ENCODE measurements at places on chromosomes 16 and 17.

GRCh38 chr17:31094600-31095235, at the start of gene NF1:
NF1 (plus strand) TSS chr17:31094977; CDS start chr17:31095310, 333 bp downstream.
- peak; percentile 97 for DNase-seq

DNA sequence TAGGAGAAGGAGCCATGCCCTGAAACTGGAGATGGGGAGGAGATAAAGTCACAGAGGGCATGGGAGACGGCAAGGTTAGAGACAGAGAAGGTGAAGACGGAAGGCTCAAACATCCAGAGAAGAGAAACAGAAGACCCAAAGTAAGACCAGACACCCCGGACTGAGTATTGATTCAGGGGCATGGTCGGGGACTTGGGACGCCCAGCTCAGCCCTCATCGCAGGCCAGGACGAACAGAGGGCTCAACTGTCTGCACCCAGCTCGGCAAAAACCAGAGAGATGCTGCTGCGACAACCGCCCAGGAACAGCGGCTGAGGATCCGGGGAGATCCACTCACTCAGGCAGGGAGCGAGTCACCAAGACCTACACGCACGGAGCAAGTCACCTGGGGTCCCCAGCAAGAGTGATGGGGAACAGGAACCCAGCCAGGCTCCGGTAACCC, 999 bp downstream of the XYLT1 start:
- DNase-seq: no peak

GRCh38 chr16:8924214-8924613, 39.5 kb downstream of the USP7 start:
- no peak for DNase-seq

GRCh38 chr17:62657690-62658089, 30.2 kb downstream of the MRC2 start:
- no peak for DNase-seq

DNA sequence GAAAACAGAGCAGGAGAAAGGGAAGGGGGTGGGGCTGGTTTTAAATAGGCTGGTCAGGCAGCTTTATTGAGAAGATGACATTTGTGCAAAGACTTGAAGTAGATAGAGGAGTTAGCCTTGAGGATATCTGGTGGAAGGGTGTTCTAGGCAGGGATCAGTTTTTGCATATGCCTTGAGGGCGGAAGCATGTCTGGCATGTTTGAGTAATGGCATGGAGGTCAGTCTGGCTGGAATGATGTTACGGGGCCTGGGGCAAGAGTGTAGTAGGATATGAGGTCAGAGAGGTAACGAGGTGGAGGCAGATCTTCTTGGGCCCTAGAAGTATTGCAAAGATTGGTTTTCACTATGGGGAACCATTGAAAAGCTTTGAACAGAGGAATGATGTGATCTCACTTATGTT, 4.8 kb downstream of the RABEP1 start:
- no peak for DNase-seq

DNA sequence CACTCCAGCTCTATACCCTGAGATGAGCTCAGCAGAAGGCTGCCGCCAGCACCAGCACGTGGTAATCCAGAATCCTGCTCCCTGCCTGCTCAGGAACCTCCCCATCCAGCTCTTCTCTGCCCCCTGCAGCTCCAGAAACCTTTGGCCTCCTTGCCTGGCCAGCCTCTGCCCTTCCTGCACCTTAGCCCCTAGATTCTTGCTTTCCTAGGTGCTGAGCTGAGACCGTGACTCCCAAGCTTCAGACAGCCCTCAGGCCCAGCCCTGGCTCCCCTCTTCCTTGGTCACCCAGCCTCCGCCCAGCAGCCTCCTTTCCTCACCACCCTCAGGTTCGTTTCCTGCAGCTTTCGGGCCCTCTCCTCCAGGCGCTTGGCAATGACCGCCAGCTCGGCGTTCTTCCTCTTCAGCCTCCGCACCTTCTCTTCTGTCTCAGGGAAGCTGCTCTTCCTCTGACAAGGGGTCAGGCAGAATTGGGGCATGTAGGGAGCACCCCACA, 2.6 kb downstream of the TSPOAP1 start:
- DNase-seq: no peak

- DNase-seq: no peak
These were observed 793.7 kb upstream of the EEF2KMT start for GRCh38 chr16:5891296-5891695.

DNA sequence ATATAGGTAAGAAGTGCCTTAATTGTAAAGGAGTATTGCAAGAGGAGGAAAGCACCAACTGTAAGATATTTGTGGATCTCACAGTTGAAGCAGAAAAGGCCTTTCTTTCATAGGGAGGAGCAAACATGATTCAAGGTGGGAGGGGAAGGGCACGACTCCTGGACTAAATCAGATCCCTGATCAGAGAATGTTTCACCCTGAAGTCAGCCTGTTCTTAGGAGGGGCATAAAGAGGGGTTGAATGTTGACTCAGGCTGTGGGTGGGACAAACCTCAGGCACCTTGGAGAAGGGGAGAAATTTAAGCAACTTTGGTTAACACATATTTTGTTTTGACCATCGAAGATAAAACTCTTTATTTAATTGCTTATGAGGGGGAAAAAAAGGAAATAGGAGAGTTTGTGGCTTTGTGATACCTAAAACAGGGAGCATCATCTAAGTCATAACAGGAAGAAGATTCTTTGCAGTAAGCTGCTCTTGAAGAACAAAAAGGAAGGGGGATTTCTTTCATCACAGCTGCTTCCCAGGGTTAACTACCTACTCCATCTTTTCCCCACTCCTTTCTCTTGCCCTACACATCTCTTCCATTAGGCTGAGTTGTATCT, 158.6 kb upstream of the ZNF267 start:
- no peak for DNase-seq

GRCh38 chr16:23071196-23072083, 77.8 kb downstream of the USP31 start:
- no peak for DNase-seq

DNA sequence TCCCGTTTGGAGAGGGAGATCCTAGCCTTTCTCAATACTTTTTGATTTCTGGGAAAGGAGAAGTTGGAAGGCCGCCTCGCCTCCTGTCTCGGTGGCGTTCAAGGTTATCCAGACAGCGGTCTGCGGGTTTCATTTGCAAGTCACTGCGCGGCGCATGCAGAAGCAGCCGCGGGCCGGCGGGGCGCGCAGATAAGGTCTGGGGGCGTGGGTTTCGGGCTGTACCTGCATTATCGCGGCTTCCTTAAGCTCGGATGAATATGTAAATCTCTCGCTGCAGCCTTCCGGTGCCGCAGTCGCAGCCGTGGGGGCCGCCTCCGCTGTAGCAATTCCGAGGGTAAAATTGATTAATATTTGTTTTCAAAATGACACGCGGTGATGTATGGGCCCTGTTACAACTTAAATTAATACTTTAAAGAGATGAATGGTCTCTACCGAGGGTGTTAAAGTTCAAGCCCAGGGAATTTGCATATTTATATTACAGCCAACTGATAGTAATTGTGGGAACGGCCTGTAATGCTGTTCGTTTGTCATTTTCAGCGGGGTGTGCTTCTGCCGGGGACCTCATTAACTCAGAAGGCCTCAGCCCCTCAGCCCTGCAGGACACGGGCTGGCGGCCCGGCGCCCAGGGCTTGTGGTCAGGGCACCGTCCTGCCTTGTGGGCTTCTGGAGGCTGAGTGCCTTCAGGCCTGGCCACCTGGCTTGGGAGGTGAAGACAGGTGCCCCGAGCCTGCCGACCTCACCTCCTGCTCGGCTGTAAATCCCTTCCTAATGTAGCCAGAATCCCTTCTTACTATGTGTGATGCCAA, 99.4 kb downstream of the CYLD start:
- peak; percentile 45 for DNase-seq

GRCh38 chr16:66451548-66451947, 24.5 kb downstream of the BEAN1 start:
- DNase-seq: no peak

GRCh38 chr17:81334391-81334901, 39.3 kb upstream of the SLC38A10 start:
- DNase-seq: no peak

- no peak for DNase-seq
These were observed 104.3 kb upstream of the FOXF1 start for GRCh38 chr16:86406056-86406455.

GRCh38 chr16:47722046-47722445, 260.9 kb downstream of the PHKB start:
- no peak for DNase-seq

GRCh38 chr16:58440131-58440530, 47.9 kb downstream of the GINS3 start:
- no peak for DNase-seq

- DNase-seq: no peak
These were observed 32.5 kb upstream of the RAI1 start for GRCh38 chr17:17648762-17649161.

DNA sequence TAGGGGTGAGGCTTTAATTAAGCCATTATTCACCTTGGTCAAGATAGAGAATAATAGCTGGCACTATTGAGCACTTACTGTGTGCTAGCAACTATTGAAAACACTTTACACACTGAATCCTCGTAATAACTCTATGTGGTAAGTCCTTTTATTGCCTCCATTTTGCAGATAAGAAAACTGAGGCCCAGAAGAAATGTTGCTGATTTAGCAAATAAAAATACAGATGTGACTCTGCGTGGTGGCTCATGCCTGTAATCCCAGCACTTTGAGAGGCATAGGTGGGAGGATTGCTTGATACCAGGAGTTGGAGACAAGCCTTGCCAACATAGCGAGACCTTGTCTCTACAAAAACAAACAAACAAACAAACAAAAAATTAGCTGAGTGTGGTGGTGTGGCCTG, 19.4 kb downstream of the OTOA start:
- DNase-seq: no peak

DNA sequence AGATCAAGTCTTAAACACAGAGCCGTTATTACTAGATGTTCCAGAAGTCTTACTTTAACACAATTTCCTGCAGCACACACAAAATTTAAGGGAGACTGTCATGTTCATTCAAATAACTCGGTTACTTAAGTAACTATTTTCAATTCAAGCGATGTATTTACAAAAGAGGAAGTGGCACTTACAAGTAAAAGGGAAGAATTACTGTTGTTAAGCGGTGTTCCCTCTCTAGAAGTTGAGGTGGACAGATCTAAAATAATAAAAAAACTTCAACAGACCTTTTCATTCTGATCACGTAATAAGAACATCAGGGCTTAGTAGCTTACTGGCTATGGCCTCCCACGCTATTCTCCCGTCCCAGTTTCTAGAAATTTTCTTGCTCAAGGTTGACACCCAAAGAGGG, 26.2 kb upstream of the TXNDC11 start:
- no peak for DNase-seq

DNA sequence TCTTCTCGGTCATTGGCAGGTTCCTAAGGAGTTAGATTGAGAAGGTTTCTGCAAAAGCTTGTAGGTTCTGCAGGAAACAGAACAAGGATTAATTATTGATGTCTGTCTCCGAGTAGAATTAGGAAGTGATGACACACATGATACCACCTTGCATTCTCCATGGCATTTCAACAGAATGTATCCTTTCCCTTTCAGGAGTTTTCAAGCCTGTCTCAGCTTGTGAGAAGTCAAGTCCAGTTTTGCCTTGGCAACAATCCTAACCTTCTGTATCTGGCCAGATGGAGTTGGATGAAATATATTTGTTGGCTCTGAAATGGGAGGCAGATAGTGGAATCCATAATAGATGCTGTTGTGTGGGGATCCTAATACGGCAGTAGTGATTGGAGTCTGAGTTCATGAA, 235.5 kb downstream of the SHISA9 start:
- DNase-seq: no peak

GRCh38 chr17:55090079-55090492, 121.5 kb downstream of the STXBP4 start:
- DNase-seq: no peak

DNA sequence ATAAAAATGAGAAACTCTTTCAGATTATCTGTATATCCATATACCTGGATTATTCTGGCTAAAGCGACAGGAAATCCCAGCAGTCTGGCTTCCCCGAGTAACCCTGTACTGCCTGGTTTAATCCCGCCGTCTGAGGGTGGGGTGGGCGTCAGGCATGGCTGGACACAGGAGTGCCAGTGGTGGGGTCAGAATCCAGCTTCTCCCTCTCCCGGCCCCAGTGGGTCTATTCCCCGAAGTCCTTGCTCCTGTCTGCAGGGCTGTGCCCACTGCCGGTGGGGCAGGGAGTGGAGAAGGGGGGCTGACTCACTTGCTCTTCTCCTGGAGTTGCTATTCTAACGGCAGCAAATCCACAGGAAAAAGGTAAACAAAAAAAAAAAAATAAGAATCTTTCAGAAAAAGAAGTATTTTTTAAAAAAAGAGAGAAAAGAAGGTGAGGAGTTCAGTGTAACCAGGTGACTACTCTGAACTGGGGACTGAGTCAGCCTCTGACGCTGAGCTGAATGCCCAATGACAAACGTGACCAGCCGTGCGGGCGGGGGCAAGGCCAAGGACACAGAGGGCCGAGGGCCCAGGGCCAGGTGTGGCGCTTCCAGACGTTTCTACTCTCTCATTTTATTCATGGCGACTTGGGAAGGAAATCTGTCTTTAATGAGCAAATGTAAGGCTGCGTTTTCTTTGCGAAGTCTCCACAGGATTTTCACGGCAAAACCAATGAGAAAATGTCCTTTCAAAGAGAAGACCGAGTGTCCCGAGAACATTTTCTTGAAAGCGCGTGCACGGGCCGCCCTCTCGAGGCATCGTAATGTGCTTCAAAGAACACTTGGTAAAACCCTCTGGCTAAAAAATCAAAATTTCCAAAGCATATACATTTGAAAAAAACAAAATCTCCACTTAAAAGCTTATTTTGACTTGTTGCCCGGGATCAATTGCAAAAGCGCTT, 20.2 kb downstream of the FOXF1 start:
- no peak for DNase-seq

DNA sequence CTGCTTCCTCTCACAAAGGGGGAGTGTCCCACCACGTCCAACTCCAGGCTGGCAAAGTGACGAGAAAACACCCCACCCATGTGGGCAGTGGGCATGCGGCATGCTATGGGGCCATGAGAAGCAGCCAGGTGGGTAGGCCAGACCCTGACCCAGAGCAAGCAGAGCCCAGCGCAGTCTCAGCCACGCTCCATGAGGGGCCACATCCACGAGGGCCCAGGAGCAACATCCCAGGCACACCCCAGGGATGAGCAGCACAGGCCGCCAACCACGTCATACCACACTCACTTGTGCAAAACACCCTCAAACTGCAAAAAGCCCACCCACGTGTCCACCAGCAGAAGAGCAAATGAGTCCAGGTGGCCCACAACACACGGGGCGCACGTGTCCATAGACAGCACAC, 117.0 kb downstream of the ZNF778 start:
- DNase-seq: no peak

DNA sequence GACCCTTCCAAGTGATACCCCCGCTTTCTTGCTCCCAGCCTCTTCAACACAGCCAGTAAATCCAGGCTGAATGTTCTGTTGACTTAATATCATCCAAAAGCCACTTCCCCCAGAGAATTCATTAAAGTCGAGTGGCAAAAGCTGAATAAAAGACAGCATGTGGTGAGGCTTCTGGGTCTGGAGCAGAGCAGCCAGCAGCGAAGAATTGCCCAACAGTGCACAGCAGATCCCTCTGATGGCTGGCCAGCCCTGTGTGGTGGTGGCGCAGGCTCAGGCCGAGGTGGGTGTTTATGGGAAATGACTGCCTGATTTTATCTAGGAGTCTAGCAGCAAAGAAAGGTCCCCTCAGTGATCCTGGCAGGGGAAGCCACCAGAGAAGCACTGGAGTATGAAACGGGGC, 30.3 kb upstream of the RCVRN start:
- DNase-seq: no peak

- DNase-seq: no peak
These were observed 64.4 kb downstream of the ABCC1 start for GRCh38 chr16:16013812-16014211.

Data from ureter (tissue), 1 donor.